Cardiac muscle cell (in vitro differentiated cells and primary cell): ENCODE measurements at places on chromosomes 13 and 19. TPM values are rescaled to one million over a fixed set of nuclear protein-coding genes. Genes with fewer than 3 reads are reported as not detected.

DNA sequence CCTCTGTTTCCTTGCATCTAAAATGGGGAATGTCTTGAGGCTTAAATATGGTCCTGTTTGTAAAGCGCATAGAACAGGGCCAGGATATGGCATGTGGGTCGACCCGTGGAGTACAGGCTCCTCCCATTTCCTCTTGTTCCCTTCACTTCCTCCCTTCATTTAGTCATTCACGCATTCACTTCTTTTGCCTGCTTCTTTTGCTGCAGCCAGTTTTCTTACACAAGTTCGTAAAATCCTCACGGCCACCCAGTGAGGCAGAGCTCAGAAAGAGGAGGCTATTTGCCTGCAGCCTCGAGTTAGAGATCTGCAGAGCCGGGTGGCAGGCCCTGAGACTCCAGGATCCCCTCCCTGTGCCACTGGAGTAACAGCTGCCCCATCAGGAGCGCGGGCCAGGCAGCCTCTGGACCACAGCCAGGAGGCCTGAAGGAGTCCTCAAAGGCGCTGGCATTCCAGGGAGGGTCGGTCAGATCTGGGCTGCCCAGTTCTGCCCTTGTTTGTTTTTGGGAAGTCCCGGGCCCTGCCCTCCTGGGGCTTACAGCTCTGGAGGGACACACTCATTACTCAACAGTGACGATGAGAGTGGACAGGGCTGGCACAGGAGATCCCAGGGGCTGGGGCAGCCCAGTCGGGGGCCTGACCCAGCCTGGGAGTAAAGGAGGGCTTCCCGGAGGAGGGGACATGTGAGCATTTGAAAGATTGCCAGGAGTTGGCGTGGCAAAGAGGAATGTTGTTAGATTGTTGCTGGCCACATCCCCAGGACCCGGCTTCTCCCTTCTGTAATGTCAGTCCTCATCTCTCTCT is 4.6 kb downstream of the PPP5C start:
- peak; percentile 77 for DNase-seq

GRCh38 chr19:49502866-49503581 is 6.8 kb downstream of the RPS11 start:
- DNase-seq: peak; percentile 94

DNA sequence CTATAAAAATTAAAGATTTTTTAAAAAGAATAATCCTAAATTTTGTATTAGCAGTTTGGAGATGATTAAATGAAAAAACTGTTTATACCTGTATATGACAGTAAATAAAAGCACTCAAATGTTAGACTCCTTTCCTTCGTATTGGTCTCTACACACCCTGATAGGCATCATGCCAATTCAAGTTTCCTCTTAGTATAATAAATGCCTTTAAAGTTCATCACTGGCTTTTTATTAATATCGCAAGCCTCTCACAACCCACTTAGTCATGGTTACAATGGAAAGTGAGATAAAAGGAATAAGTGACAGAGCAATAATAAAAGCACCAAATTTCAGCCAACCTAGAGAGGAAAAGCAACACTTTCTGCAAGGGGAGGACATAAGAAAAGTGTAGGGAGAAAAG is 102.2 kb downstream of the PIBF1 start:
- no peak for DNase-seq

GRCh38 chr13:112072534-112073244 is 5.7 kb downstream of the SOX1 start:
- DNase-seq: no peak

- DNase-seq: no peak
Measured at GRCh38 chr19:9054207-9054606, 32.7 kb upstream of the OR1M1 start.

DNA sequence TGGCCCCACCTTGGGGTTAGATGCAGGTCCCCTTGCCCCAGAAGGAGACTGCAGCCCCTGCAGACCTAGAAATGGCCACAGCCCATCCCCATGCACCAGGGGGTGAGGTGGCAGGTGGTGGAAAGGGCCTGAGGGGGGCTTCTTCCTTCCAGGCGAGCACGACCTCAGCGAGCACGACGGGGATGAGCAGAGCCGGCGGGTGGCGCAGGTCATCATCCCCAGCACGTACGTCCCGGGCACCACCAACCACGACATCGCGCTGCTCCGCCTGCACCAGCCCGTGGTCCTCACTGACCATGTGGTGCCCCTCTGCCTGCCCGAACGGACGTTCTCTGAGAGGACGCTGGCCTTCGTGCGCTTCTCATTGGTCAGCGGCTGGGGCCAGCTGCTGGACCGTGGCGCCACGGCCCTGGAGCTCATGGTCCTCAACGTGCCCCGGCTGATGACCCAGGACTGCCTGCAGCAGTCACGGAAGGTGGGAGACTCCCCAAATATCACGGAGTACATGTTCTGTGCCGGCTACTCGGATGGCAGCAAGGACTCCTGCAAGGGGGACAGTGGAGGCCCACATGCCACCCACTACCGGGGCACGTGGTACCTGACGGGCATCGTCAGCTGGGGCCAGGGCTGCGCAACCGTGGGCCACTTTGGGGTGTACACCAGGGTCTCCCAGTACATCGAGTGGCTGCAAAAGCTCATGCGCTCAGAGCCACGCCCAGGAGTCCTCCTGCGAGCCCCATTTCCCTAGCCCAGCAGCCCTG is 4.2 kb upstream of the F10 start:
- no peak for DNase-seq

GRCh38 chr19:20422216-20423205 is 143.1 kb downstream of the ZNF737 start:
- no peak for DNase-seq

- DNase-seq: no peak
Measured at GRCh38 chr13:110421061-110421460, 114.0 kb downstream of the COL4A2 start.

GRCh38 chr19:28632371-28633080 is 580.4 kb downstream of the UQCRFS1 start:
- no peak for DNase-seq

- DNase-seq: no peak
Measured at GRCh38 chr19:40264314-40265054, 20.7 kb downstream of the AKT2 start.

DNA sequence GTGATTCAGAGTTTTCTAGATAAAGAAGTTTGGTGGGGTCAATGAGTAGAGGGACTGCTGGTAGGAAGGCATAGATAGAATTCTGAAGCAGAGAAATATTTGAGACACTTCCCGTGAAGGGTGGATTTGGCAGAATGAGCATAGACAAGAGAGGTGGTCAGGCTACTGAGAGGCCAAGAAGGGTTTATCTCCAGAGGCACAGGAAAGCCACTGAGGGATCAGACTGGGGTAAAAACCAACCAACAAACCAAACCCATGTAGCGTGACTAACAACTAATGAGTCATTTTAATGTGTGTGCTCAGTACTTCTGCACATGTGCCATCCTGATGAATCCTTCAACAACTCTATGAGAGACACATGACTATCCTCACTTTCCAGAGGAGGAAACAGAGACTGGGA is 60.0 kb upstream of the SERP2 start:
- DNase-seq: peak; percentile 57

GRCh38 chr19:43501661-43502418 is 2.7 kb downstream of the PHLDB3 start:
- no peak for DNase-seq

- no peak for DNase-seq
Measured at GRCh38 chr19:45331411-45331810, 8.7 kb upstream of the CKM start.

DNA sequence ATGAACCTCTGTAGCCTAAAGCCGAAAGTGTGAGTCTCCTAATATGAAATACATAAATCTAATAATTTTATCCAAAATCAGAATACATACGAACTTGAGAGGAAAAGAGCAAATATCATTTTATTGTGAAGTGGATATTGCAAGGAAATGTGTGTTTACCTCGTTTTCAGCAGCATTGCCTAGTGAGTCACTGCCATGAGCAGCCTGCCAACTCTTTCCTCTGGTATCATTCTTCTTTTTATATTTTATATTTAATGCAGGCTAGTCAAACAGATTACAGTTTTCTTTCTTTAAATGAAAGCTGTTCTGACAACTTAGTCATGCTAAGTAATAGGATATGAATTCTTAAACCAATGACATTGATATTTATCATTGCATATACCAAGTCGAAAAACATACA is 44.2 kb downstream of the EDNRB start:
- no peak for DNase-seq

DNA sequence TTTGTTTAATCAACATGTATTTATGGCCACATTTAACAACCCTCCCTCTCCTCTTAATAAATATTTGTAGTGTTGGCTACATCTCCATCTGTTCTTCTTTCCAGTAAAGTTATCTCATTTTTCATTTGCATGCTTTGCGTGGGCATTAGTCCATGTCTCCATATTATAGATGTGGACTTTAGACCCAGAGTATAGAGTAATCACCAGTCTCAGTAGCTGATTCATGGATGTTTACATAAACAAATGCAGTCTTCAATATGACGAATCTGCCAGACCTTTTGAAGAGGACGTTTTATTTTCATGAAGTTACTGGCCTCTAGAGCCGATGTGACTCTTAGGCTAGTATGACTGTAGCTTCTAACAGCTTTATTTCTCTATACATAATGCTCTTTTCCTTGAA is 1546.2 kb downstream of the OLFM4 start:
- DNase-seq: no peak

DNA sequence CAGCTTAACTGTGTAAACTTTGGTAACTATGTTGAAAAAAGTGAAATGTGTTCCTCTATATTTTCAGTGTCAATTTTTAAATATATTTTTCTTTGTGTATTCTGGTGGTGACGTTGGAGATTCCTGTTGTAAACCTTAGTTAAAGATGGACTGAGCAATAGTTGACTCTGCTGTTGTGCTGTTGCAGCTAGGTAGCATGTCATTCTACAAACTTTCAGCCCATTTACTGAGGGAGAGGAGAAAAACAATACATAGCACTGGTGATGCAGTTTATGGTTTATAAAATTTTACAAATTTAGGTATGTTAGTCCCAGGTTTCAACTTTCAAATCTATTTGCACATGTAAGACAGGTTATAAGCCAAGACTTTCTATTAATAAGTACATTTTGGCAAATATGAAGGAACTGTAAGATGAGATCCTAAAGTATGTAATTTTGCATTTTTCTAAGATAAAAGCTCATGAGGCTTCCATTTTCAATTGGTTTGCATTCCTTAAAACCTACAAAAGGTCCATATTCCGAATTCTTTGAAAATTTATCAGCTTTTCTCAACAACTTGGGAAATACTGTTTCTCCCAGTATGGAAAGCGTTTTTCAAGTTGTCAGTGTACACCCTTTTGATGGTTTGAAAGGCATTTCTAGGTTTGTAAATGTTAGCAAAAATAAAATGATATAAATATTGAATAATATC is 1.5 kb downstream of the NDFIP2 start:
- no peak for DNase-seq

- no peak for DNase-seq
Measured at GRCh38 chr13:60463787-60464186, 66.8 kb downstream of the TDRD3 start.

GRCh38 chr13:111459803-111460547 is 139.5 kb downstream of the TEX29 start:
- DNase-seq: no peak

DNA sequence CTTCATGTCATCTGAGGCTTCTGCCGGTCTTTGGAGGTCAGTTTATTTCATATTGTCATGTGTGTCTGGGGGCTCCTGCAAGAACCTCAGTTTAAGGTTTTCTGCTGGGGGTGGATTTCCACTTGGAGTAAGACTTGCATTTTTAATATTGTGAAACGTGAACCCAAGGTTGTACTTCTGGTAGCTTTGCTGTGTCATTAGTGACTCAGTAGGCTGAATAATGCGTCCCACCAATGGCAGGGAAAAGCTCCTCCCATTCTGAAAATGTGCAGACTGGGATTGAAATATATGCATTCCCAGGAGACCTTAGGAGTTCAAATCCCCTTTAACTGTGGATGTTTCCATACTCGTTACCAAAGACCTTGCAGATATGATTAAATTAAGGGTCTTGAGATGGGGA is 46.2 kb downstream of the ING1 start:
- DNase-seq: no peak

DNA sequence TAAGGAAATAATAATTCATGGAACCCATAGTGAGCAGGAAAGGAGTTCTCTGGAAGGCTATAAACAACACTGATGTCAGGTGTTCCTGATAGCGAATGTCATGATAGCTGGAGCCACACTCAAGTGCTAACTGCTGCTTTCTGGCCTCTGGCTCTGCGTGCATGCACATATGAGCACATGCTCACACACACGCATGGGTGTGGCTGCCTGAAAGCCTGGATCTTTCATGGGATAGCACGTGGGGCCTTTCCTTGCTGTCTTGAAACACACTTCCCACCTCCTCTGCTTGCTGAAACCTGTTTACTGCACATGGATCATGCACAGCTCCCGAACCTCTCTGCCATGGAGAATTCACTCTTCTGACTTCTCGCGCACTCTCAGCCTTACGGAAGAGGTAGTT is 207.4 kb downstream of the ATP8A2 start:
- no peak for DNase-seq

GRCh38 chr13:50410921-50411746 is 395.9 kb downstream of the KCNRG start:
- DNase-seq: peak; percentile 70

DNA sequence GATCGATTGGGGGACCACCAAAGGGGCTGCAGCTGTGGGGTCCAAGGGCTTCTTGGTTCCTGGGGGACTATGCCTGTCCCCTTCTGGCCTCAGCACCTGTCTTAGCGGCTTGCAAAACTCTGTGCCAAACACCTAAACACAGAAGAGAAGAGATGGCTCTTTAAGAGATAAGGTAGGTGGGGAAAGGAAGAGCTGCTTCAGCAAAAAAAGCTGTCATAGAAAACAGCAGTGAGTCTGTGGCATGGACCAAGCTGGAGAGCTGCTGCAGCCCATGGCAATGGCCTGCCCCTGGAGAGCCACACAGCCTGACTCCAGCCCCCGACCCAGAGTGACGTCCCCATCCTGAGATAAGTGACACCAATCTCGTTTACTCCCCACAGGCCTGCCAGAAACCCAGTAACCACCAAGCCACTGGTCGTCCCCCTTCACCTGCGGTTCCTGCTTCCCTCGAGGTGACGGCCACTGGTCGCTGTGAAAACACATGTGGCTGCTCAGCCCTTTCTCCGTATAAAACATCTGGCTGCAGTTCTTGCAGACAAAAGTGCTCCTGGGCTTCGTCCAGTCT is 25.0 kb upstream of the NAPA start:
- DNase-seq: no peak

GRCh38 chr13:100184095-100184494 is 95.2 kb downstream of the PCCA start:
- DNase-seq: no peak

DNA sequence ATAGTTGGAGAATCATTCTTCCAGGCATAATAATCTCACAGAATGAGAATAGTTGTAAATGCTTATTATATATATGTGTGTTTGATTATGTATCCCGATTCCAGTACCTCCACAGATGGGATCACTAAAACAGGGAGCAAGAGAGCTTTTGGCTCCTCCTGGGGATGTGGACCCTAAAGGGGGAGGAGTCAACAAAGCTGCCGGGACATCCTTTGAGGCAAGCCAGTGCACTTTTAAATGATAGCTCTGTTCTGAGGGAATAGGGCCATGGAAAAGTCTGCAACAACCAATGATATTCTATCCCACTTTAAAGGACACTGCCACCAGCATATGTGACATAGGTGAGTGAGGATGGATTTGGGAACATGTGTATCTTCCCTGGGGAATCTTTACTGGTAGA is 40.8 kb downstream of the SLITRK5 start:
- no peak for DNase-seq

The ZIC2 gene
- polyA plus RNA-seq: 0.21 TPM in 1 of 2 replicates, not detected in the other

The ZNF329 gene
- 5.2 and 12.8 TPM in 2 replicates for polyA plus RNA-seq

The TRIM28 gene
- 303 and 343 TPM in 2 replicates for polyA plus RNA-seq

The SPACA4 gene
- not detected in 2 replicates for polyA plus RNA-seq

The RNF113B gene
- 0.10 TPM in 1 of 2 replicates, not detected in the other for polyA plus RNA-seq

The PSG1 gene
- polyA plus RNA-seq: not detected in 2 replicates

The PSG6 gene
- polyA plus RNA-seq: not detected in 2 replicates

The ZNF415 gene
- 11.8 and 22.9 TPM in 2 replicates for polyA plus RNA-seq

The ANGPTL8 gene
- 0.71 and 1.7 TPM in 2 replicates for polyA plus RNA-seq

The CA11 gene
- 26.3 and 30.7 TPM in 2 replicates for polyA plus RNA-seq

The KISS1R gene
- polyA plus RNA-seq: 1.9 and 3.2 TPM in 2 replicates

The PLK5 gene
- 0.54 and 0.87 TPM in 2 replicates for polyA plus RNA-seq
